Stimulated activated CD4-positive, alpha-beta T cell treated with anti-CD3 and anti-CD28 coated beads, Interleukin-1b, Interleukin-23, amount 100 ng/mL, for 24 hours (primary cell): ENCODE measurements at places on chromosomes 5 and 9.

DNA sequence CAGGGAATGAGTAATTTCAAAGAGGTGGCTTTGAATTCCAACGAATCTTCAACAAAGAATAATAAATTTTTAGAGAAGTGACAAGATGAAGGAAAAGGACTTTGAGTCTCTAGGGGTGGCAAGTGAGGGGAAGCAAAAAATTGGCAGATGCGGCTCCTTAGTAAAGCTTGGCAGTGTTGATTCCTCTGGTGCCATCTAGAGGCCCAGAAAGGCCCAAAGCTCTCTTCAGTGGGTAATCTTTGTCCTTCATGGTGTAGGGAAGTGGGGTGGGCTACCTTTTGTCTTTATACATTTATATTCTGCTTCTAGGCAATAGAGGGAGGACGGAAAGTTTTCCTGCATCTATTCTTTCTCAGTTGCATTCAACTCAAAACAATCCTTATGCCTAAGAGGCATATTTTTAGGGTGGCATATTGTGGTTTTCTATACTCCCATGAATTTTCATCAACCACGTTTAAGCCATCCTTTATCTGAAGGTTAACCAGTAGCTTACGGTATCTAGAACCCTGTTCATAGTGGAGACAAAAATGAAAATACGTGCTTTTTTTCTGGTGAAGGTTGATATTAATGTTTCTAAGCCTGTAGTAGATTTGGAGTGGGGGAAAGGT lies 17.5 kb upstream of the ROPN1L start:
- no peak for DNase-seq

GRCh38 chr9:10876333-10876732 lies 263.5 kb upstream of the PTPRD start:
- DNase-seq: no peak

- no peak for DNase-seq
Measured at GRCh38 chr5:116044073-116044472, 11.8 kb downstream of the ARL14EPL start.

DNA sequence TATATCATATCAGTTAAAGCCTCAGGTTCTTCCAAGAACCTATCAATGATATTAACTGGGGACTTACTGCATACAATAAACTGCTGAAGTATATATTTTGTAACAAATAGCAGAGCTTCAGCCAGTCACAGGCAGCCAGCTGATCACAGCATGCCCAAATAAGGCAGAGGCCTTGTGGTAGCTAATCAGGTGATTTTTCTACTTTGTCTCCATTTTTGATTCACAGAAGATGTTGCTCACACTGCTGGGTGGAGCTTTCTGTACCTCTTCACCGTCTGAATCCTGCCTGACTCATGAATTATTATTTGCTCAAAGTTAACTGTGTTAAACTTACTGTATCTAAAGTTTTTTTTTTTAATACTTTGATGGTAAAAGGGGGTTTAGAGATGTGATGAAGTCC lies 357.4 kb downstream of the PSAT1 start:
- no peak for DNase-seq

DNA sequence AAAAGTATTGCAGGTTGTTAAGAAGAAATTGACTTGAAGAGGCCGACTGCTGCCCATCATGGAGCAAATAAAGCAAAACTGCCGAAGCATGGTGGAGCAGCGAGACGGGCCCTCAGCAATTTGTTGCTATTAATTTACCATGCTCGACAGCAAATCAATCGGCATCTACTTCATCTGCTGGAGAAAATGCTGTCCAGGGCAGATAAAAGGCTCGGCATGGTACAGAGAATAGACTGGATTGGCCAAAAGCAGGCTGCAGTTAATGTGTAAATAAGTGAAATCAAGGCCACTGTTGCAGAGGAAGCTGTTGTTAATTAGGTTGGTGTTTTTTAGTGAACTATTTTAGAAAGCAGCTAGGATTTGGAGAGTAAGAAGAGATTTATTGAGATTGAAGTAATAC lies 8.3 kb downstream of the TLE4 start:
- DNase-seq: no peak

GRCh38 chr5:11711932-11712331 lies 192.3 kb downstream of the CTNND2 start:
- DNase-seq: no peak

DNA sequence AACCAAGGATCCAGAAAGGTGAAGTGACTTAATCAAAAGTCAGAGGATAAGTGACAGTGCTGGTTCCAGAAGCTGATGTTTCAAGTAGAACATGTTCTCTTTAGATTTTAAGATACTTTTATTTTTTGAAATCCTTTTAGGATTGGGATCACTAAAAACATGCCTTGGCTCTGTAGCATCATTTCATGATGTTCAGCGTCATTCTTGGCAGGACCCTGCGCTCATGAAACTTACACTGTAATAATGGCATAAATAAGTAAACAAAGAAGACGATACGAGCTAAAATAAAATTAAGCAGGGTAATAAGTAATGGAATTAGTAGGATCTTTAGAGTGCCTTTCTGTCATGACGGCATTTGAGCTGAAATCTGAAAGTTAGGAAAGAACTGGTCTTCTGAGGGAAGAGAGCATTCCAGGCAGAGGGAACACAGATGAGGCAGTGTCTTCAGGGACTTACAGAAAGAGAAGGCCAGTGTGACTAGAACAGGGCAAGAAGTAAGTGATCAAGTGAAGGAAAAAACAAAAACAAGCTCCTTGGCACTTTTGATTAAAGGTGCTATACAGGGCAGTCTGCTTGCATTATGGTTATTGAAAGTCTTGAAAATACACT lies 19.9 kb downstream of the CTNNA1 start:
- no peak for DNase-seq

GRCh38 chr5:153829510-153830065 lies 209.1 kb downstream of the FAM114A2 start:
- no peak for DNase-seq

- DNase-seq: no peak
Measured at GRCh38 chr9:138076650-138077009, 199.0 kb downstream of the CACNA1B start.

- DNase-seq: no peak
Measured at GRCh38 chr5:133290669-133291240, 238.9 kb downstream of the HSPA4 start.

- DNase-seq: no peak
Measured at GRCh38 chr9:74006935-74007334, 490.2 kb upstream of the RORB start.

DNA sequence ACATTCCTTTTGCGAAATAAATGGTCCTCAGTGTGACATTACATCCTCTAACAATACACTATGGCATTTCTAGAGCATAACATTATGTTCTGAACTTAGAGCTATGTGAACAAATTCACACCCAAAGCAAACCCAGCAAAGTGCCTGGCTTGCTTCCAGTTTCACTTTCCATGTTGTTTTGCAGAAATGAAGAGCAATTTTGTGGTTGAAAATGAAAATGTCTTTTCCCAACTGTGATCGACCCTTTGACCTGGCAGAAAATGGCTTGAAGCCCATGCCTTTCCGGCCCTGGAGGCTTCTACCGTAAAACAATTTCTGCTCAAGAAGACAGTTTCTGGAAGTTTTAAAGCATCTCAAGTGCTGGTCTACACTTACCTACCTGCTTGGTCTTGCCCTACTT lies 344.7 kb upstream of the RGMB start:
- DNase-seq: no peak

DNA sequence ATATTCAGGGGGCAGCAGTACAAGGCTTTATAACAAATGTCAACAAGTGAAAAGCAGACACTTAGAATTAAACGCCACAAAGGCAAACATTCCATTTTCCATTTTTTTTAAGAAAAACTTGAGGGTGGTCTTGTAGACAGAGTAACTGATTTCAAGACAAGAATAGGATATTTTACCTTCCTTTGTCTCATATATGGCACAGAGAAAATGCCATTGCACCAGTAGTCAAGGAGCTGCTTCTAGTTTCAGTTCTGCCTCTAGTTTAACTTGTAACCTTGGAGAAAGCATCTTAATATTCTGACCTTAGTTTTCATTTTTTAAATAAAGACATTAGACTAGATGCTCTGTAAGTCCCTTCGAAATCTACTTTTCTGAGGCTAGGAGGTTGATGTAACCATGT lies 355.3 kb upstream of the KCNN2 start:
- no peak for DNase-seq

DNA sequence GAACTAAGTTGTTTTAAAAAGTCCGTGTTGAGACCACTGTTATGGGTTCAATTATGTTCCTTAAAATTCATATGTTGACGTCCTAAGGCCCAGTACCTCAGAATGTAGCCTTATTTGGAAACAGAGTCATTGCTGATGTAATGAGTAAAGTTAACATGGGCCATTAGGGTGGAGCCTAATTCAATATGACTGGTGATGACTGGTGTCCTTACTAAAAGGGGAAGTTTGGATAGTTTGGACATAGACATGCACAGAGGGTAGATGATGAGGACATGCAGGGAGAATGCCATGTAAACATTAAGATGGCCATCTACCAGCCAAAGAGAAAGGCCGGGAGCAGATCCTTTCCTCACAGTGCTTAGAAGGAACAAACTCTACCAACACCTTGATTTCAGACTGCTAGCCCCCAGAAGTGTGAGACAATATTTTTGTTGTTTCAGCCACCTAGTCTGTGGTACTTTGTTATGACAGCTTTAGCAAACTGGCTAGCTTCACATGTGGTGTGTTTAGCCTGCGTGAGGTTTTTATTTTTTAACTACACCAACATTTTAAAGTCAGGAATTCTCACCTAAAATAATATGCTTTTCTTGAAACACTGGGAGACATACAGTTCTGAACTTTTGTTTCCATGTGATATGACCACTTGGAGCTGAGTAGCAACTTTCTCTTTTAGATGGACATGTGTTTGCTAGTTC lies 135.3 kb downstream of the YIPF5 start:
- DNase-seq: no peak

GRCh38 chr9:133717113-133718031 lies 20.8 kb downstream of the SARDH start:
- DNase-seq: no peak

DNA sequence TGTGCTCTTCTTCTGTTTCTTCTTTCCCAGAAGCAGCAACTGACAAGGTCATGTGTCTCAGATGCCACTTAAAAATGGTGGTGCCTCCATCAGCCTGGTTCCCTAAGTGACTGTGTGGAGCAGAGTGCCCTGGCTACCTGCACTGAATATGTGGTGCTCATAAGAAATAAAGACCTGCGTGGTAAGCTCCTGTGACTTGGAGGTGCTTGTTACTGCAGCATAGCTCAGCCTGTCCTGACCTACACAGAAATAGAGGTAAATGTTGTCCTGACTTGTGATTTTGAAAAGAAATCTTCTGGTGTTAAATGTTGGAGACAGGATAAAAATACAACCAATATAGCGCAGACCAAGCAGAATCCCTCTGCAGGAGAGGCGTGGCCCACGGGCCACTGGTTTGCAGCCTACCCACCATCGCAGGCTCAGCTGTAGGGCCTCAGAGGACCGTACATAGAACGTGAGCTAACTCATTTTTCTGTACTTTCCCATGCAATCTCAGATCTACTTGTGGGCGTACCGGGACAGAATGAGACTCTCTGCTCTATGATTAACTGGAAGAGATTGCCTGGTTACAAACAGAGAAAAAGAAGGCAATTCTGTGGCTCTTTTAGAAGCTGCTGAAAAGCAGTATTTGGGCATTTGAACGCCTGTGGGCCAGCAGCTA lies 79.4 kb upstream of the UNC5A start:
- no peak for DNase-seq

- no peak for DNase-seq
Measured at GRCh38 chr9:94800424-94801117, 74.1 kb downstream of the AOPEP start.

- DNase-seq: no peak
Measured at GRCh38 chr9:92029553-92029952, 79.5 kb upstream of the ROR2 start.

DNA sequence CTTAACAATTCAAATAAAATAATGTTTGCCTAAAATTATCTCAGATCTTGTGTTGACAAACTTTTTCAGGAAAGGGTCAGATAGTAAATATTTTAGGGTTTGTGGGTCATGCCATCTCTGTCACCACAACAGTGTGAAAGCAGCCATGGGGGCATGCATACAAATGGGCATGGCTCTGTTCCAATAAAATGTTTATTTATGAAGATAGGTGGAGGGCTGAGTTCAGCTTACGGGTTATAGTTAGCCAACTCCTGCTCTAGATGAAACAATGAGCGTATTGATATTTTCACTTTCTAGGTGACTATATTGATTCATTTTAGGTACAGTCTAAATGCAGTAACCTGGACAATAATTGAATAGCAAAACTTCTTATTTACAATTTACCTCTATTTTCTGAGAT lies 533.8 kb upstream of the CLINT1 start:
- no peak for DNase-seq

DNA sequence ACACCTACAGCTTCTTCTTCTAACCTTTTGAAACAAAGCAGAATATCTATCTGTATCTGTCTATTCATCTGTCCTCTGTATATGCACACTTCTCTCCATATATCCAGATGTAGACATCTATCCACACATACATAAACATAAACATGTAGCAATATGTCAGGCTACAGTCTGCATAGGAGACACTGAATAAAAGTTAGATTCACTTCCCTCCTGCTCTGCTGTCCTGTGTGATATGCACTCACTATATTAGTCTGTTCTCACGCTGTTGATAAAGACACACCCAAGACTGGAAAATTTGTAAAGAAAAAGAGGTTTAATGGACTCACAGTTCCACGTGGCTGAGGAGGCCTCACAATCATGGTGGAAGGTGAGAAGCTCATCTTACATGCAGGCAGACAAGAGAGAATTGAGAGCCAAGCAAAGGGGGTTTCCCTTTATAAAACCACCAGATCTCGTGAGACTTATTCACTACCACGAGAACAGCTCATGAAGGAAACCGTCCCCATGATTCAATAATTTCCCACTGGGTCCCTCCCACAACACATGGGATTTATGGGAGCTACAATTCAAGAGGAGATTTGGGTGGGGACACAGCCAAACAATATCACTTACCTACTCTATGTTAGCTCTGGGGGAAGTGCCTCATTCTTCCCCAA lies 24.1 kb downstream of the RANBP3L start:
- DNase-seq: no peak

GRCh38 chr5:171676286-171676944 lies 109.2 kb upstream of the SMIM23 start:
- DNase-seq: no peak

DNA sequence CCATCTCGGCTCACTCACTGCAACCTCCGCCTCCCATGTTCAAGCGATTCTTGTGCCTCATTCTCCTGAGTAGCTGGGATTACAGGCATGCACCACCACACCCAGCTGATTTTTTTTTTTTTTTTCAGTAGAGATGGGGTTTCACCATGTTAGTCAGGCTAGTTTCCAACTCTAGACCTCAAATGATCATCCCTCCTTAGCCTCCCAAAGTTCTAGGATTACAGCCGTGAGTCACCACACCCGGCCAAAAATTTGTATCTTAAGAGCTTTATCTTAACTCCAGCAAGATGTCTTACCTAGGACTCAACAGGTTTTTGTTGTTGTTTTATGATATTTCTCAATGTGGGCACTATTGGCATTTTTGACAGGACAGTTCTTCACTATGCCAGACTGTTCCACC lies 27.9 kb downstream of the LYRM7 start:
- no peak for DNase-seq

GRCh38 chr9:129867136-129868022 lies 32.1 kb downstream of the USP20 start:
- no peak for DNase-seq
